ENCODE measurements at places on chromosomes 1 and 21.
A peak's percentile ranks its signal among the peaks of the same experiment; 100 is the strongest.

DNA sequence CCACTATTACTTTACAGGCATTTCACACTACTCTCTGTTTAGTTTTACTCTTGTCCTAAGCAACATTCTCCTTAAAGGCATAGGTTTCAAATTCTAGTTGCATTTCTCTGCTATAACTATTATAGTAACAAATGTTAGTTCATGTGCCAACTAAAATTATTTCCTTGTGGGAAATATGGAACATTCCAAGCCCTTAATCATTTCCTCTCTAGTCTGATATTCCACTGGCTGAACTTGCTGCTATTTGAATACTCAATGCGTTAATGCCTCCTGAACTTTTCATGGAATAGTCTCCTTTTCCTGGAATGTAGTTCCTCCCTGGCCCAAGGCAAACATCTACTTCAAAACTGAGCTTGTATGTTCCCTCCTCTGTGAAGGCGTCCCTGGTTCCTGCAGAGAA lies 19.3 kb upstream of the TBX19 start:
- DNase-seq = no peak

- no peak for DNase-seq
Measured at GRCh38 chr21:46008893-46009621, 27.5 kb downstream of the COL6A1 start.

DNA sequence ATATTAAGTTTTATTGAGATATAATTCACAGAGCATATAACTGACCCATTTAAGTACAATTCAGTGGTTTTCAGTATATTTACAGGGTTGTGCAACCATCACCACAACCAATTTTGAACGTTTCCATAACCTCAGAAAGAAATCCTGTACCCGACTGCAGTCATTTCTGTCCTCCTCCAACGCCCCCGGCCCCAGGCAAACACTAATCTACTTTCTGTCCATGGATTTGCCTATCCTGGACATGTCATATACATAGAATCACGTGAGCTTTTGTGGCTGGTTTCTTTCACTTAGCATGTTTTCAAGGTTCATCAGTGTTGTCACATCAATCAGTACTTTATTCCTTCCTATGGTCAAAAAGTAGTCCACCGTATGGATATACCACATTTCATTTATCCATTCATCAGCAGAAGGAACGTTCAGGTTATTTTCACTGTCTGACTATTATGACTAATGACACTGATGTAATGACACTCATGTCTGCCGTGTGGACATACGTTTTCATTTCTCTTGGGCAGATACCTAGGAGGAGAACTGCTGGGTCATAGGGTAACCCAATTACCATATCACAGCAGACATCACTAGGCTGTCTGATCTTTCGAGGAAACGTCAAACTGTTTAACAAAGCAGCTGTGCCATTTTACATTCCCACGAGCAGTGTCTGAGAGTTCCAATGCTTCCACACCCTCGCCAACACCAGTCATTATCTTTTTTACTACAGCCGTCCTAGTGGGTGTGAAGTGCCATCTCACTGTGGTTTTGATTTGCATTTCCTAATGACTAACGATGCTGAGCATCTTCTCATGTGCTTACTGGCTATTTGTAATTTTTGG lies 30.8 kb downstream of the MRPL37 start:
- peak; percentile 35 for DNase-seq

DNA sequence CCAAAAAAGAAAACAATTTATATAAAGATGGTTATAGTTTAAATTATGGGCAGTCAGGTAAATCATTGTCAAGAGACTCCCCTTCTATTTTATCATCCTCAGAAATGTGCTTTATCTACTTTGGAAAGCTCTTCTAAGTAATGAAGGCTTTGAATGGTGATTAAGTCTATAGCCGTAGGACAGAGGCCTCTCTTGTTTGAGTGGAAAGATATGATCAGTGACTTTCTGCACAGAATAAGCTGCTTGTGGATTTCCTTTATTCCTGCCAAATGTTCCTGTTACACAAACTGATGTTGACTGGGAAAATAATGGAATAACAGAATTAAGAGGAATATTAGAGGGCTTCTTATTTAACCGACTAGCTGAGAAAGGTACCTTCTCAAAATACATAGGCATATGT lies 174.6 kb upstream of the IVNS1ABP start:
- no peak for DNase-seq

GRCh38 chr21:43274022-43274945 lies 105.5 kb downstream of the CRYAA start:
- no peak for DNase-seq

- no peak for DNase-seq
Measured at GRCh38 chr1:222048094-222048595, 306.3 kb upstream of the DUSP10 start.

- DNase-seq = no peak
Measured at GRCh38 chr1:158800526-158800925, 19.5 kb upstream of the OR6N2 start.

- no peak for DNase-seq
Measured at GRCh38 chr1:202045705-202046104, 35.3 kb downstream of the ELF3 start.

GRCh38 chr1:72326494-72326893 lies 44.2 kb upstream of the NEGR1 start:
- no peak for DNase-seq

- DNase-seq = no peak
Measured at GRCh38 chr1:184823080-184823479, 68.4 kb upstream of the EDEM3 start.

DNA sequence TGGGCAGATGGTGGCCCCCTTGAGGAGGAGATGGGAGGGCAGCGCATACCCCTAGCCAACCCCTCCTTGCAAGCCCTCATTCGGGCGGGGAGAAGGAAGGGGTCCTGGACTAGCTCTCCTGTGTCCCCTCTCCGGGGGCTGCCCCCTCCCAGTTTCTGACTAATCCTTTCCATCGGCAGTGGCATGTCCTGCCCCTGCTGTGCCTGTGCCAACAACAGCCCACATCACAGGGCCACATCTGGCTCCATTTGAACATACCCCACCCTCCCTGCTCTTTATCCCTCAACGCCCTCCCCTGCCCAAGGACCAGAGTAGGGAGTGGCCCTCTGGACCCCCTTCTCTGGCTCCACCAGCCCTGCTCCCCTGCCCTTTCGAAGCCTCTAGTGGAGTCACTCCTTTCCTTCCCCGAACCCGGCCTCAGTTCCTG lies 11.0 kb upstream of the LMNA start:
- DNase-seq = no peak

DNA sequence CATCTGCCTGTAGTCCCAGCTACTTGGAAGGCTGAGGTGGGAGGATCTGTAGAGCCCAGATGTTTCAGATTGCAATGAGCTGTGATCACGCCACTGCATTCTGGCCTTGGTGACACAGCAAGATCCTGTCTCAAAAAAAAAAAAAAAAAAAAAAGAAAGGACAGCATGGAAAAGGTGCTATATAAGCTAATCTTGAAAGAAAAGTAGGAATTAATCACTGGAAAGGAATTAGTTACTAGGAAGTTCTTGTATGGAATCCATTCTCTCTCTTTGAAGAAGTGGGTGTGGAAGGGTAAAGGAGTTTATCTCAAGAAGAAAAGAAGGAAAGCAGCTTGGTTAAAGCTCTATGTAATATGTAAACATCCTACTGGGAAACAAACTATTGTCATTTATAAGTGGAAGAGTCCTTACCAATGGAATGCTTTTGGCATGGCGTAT lies 339.2 kb downstream of the DPYD start:
- DNase-seq = no peak
